Stimulated activated CD4-positive, alpha-beta T cell treated with anti-CD3 and anti-CD28 coated beads, Interleukin-12 subunit alpha, Interleukin-12 subunit beta, amount 100 ng/mL, for 48 hours (primary cell): ENCODE measurements at places on chromosomes 12 and 14.

DNA sequence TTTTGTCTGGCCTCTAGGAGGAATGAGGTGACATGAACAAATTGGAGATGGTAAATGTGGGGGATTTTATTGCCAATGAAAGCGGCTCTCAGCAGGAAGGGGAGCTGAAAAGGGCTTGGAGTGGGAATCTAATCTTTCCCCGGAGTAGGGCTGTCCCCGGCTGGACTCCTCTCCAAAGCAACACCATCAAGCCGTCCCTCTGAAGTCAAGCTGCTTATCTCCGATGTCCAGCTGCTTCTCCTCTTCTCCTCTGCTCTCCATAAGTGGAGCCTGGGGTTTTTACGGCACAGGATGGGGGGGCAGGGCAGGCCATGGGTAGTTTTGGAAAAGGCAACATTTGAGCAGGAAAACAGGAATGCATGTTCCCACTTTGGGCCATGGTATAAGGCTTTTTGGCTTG is 113.5 kb downstream of the TMEM132D start:
- no peak for DNase-seq

DNA sequence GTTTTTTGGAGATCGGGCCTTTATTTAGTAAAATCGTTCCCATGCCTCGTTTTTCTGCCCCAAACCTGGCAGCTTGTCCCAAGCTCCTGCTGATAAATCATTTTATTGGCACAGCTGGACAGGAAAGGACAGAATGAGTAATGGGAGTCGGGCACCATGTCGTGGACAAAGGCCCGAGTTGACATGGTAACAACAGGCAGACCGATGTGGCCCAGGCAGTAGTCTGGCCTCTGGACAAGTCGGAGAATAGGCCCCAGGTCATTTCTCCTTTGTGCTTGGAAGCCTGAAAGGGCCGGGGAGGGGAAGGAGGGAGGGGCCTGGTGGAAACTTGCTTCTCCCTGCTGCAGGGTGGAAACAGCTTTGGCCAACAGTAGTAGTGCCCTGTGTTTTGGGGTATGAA is 234.9 kb downstream of the SUDS3 start:
- DNase-seq: no peak

GRCh38 chr14:85556267-85556666 is 26.3 kb downstream of the FLRT2 start:
- DNase-seq: no peak

DNA sequence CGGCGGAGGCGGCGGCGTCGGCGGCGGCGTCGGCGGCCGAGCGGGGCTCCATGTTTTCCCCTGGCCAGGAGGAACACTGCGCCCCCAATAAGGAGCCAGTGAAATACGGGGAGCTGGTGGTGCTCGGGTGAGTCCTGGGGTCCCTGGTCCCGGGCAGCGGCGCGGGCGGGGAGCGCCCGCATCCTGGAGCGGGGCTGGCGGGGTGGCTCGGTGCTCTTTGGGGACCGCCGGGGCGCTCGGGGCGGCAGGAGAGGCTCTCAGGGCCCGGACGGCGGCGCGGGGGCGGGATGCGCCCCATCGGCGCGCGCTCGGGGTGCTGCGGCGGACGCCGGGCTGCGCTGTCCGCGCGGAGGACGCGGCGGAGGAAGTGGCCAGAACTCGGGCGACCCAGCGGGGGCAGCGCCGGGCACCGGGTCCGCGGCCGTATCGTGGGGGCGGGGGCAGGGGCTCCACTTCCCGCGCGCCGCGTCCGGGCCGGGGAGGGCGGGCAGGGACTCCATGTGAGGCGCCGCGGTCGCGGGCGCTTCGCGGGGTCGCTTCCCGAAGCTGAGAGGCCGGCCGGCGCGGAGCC is 485 bp downstream of the PELI2 start:
- DNase-seq: no peak

- DNase-seq: no peak
Observed at GRCh38 chr12:120181991-120182631, 12.4 kb downstream of the GCN1 start.

DNA sequence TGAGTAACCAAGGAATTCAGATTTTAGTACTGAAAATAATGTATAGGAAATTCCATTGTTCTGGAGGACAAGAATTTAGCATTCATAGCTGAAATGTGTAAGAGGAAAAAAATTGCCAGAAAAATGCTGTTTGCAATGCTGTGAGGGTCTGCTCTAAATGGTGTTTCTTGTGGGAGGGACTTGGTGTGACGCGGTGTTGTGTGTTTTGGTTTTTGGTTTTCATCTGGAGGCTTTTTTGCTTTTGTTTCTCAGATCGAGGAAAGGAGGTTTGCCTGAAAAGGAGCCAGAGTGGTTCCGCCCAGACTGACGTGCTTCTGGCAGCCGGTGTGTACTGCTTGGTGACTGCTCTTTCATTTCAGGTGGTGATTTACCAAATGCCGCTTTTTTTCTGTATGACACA is 211.8 kb upstream of the HMGA2 start:
- DNase-seq: no peak

DNA sequence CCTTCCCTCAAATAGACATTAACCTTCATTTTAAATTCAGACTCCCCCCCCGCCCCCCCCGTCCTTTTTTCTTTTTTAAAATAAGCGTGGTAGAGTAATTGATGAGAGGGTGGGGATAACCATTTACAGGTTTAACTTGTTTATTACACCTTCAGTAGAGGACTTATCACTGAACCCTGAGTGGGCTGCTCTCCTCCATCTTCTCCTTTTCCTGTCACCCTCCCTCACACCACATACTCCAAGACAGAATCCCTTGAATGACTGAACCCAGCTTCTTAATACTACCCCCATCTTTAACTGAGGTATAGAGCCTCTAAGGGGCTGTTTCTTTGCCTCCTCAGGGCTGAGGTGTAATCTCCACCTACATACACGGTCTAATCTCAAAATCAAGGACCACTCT is 3.7 kb upstream of the IKZF4 start:
- no peak for DNase-seq

DNA sequence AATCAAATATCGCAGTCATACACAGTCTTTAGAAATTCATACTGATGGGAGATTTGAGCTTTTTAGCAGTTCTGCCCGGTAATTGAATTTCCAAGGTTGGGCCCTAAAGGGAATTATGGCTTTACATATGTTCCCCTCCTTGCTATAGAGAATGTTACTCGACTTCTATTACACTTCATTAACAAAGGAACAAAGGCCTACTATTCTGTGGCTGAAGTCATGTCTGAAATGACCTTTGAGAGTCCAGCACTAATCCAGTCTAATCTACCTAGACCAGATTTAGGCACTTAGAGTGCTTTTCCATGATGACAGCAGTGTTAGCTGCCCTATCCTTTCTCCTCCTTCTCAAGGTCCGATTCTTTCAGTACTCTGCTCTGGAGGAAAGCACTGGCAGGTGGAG is 305.3 kb downstream of the MED13L start:
- no peak for DNase-seq

- no peak for DNase-seq
Observed at GRCh38 chr14:64705381-64706118, 1.3 kb downstream of the PLEKHG3 start.

GRCh38 chr14:93901813-93902212 is 25.3 kb upstream of the FAM181A start:
- no peak for DNase-seq

DNA sequence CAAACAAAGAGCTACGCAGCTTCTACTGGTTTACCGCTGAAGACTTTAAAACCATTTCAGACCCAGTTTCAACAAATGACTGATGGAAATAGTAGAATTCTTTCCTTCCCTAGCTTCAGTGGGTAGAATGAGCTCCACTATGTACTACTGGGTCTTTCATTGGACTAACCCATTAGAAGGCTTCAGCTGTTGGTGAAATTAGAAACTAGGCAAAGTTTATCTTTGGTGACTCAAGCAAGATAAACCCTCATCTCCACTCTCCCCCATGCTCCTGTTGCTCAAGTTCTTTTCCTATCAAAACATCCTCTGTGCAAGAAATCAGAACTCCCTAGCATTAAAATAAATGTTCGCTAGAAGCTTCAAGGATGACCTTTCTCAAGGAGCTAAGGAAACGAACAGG is 159.2 kb downstream of the PAWR start:
- no peak for DNase-seq

- DNase-seq: no peak
Observed at GRCh38 chr14:55712491-55712890, 132.5 kb downstream of the KTN1 start.

GRCh38 chr14:85319998-85320630 is 209.8 kb upstream of the FLRT2 start:
- DNase-seq: no peak

DNA sequence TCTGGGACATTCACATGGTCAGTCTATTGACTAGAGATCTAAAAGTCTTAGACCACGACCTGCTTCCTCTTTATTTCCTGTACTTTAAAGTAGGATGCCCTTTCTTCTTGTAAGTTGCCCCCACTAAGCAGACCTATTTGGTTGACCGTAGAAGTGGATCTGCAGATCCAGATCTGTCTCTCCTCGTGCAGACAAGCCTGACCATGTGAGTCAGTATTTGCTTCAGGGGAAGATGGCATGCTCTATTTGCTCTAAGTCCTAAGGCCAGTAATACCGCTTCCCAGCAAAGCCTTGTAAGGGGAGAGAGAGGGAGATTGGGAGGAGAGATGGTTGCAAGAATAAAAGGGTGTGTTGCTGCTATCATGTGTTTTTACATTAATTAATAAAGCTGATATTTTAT is 46.8 kb downstream of the KCNC2 start:
- no peak for DNase-seq

DNA sequence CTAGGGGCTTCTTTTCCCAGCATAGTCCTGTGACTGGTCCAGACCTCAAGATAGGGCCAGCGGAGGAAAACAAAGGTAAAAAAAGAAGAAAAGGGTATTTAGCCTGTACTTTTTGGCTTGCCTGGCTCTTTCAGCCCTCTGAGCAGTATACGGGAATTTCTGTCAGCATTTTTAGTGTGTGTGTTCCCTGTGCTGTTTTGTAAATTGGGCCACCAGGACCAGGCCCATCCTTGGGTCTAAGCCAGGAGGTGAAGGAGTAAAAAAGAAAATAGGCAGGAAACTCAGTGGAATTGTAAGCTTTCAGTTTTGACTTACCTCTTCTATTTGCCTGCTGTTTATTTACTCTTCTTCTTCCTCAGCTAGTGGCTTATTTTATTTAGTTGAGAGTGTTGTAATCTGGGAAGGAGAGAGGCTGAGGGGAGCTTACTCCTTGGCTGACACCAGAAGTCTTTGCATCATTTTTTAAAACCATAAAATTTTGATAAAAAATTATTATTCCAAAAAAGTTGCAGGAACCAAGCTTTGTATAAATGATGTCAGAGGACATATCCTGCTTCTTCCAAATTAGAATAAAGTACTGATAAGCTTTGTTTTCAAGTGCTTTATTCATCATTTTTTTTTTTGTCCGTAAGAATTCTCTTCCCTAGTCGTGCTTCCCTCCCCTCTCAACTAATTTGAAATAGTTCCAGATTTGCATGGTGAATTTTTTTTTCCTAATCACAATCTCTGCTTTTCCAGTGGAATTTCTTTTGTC is 63.7 kb downstream of the DIP2B start:
- no peak for DNase-seq

GRCh38 chr12:30613119-30613830 is 82.4 kb downstream of the IPO8 start:
- DNase-seq: no peak

DNA sequence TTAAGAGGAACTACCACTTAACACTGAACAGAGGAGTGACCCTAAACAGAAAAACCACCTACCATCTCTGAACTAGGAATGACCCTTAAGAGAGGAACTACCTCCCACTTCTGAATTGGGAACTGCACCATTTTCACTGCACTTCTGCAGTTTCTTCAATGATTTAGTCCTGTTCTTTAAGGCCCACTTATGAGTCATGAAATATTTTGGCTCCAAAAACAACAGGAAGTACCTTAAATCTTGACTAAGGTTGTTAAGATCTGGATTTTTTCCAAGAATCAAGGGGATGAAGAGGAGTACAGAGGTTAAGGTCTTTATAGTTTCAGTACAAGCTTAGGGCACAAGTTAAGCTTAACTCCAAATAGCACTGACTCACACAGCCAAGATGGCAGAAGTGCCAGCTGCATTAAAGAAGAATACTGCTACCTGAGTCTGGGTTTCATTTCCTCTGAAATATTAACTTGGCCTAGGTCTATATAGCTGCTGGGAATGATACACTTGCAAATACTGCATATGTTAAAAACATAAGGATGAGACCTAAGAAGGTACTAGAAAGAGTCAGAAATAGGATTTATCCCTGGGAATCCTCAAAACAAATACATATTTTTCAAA is 4.2 kb downstream of the NPC2 start:
- DNase-seq: no peak

DNA sequence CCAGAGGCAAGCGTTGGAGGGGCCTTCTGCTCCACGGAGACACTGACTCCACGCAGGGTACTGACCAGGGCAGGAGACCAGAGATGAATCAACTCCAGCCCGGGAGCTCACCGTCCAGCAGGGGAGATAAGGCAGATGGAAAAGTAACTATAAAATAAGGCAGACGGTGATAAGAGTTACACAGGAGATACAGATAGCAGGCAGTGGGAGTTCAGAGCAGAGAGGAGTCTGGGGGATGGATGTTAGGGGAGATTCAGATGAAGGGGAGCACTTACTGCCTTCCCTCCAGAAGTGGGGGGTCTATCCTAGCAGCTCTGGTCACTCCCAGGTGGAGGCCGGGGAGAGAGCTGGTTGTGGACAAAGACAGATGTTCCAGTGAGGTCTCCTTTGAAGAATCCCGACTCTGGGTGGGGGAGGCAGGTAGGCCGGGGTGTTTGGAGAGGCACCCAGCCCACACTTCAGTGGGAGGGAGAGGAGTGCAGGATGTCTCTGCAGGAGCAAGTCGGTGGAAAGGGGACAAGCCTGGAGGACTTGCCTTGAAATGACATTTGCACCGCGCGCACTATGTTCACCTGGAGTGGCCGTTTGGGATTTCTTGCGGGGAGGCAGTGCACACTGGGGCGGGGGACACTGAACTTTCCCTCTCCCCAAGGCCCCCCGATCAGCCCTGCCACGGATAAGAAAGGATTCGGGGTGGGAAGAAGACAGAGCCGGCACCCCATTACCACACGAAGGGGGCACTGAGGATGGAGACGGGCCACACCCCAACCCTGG is 1.2 kb downstream of the PITPNM2 start:
- no peak for DNase-seq

DNA sequence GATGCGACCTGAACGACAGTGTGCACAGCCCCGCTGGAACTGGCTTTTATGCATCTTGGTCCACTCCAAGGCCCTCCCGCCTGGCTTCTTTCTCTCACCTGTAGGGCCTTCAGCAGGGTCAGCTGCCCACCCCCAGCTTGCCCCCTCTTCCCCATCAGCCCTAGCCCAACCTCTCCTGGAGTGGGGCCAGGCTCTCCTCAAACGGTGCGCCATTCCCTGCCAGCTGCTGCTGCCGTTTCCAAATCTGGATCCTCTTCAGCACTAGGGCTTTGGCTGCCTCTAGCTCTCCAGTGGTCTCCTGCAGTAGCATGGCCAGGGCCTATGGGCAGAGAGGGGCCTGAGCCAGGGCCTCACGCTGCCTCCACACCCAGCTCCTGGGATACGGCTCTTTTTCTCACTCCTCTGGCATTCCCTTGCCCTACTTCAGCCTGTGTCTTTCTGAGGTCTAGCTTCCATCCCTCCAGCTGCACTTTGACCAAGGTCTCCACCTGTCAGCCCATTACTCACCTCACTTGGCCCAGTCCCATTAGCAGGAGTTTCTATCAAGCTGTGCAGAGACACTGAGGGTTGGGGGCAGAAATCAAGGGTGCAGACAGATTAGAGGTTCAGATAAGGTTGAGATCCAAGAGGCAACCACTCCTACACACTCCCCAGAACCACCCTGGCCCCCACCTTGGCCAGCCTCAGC is 5.0 kb downstream of the STAT6 start:
- no peak for DNase-seq
